Neural crest cell (in vitro differentiated cells): ENCODE measurements at places on chromosomes 2 and 18. TPM values are rescaled to one million over a fixed set of nuclear protein-coding genes. Genes with fewer than 3 reads are reported as not detected.

GRCh38 chr2:190136259-190136658 lies 73.7 kb upstream of the MSTN start:
- H3K36me3 ChIP-seq, result peaks cover 26% of the 10 kb centered on the region
- no peak overlapping the region for H3K27ac ChIP-seq
- H3K4me1 ChIP-seq, result no peaks in the 10 kb centered on the region
- DNase-seq, result no peak
- no peaks in the 10 kb centered on the region for H3K27me3 ChIP-seq

Gene MYCN
- 144 and 149 TPM in 2 replicates for total RNA-seq

DNA sequence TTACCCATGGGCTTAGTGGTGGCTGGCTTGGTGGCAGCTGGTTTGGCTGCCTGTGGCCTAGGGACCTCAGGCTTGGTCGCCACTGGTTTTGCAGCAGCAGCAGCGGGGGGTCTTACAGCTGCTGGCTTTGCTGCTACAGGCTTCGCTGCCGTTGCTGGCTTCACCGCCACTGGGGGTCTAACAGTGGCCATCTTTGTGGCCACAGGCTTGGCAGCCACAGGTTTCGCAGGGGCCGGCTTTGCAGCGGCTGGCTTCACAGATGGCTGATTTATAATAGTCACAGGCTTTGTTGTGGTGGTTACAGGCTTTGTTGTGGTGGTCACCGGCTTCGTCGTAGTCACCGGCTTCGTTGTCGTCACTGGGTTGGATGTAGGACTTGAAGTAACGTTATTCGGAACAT lies 77.8 kb downstream of the COL6A3 start:
- H3K27me3 ChIP-seq, result no peaks in the 10 kb centered on the region
- no peaks in the 10 kb centered on the region for H3K36me3 ChIP-seq
- DNase-seq, result no peak
- no peaks in the 10 kb centered on the region for H3K4me1 ChIP-seq

DNA sequence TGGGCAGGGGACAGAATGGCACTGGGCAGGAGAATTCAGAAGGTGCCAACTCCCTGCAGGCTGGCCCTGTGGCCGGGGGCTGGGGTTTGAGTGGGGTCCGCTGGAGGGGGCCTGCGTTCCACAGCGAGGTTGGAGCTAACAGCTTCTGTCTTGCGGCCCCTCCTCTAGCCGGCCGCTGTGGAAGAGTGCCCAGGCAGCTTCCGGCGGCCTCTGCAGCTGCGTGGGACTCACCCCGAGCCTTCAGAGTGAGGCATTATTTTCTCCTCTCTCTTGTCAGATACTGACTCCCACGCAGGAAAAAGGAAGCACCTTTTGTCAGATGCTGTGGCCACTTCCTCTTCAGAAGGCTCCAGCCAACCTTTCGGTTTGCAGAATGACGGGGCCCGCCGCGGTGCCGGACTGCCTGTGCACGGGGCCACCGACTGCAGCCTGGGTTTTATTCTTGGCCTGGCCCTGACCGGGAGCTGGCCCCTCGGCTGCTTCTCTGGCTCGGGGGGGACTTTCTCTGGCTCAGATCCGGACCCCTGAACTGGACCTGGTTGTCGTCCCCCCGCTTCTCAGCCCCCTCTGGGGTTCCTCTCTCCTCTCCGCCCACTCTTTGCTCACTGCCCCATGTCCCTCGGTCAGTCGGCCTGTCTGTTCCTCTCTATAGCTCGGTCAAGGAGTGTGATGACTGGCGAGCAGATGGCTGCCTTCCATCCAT lies 40.1 kb downstream of the ARHGAP25 start:
- no peaks in the 10 kb centered on the region for H3K27me3 ChIP-seq
- no peak overlapping the region for H3K27ac ChIP-seq
- no peaks in the 10 kb centered on the region for H3K36me3 ChIP-seq
- DNase-seq, result no peak
- peaks cover 3% of the 10 kb centered on the region for H3K4me1 ChIP-seq
- no peak overlapping the region for H3K4me3 ChIP-seq

DNA sequence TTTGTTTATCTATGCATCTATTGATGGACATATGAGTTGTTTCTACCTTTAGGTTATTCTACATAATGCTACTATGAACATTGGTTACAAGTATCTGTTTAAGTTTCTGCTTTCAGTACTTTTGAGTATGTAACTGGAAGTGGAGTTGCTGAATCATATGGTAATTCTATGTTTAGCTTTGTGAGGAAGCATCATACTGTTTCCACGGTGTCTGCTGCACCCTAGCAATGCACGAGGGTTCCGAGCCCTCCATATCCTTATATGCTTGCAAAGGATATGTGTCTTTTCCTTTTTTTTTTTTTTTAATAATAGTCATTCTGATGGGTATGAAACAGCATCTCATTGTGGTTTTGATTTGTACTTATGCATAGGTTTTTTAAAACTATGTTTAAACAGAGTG lies 83.7 kb downstream of the FMNL2 start:
- peaks cover 41% of the 10 kb centered on the region for H3K4me1 ChIP-seq
- no peak overlapping the region for H3K4me3 ChIP-seq
- H3K27ac ChIP-seq, result no peak overlapping the region
- H3K36me3 ChIP-seq, result peaks cover 2% of the 10 kb centered on the region
- DNase-seq, result no peak

Gene PLCL1
- total RNA-seq, result 0.32 and 0.72 TPM in 2 replicates

- H3K36me3 ChIP-seq, result no peaks in the 10 kb centered on the region
- DNase-seq, result no peak
- H3K4me1 ChIP-seq, result no peaks in the 10 kb centered on the region
- no peaks in the 10 kb centered on the region for H3K27me3 ChIP-seq
Observed at GRCh38 chr2:58664523-58665151, 423.5 kb upstream of the FANCL start.

Gene ANO7
- total RNA-seq, result 3.2 TPM in 2 replicates
